Chondrocyte (in vitro differentiated cells): ENCODE measurements at places on chromosomes 16 and 17. TPM values are rescaled to one million over a fixed set of nuclear protein-coding genes. Genes with fewer than 3 reads are reported as not detected.

Gene FGF11
- 5.0 to 6.0 TPM (median 5.1 TPM) in 3 replicates for total RNA-seq

Gene EMC8
- 26.3 to 30.1 TPM (median 27.4 TPM) in 3 replicates for total RNA-seq

Gene CFAP97D1
- total RNA-seq, result not detected in 3 replicates

Gene RDM1
- total RNA-seq, result 0.35 TPM in 1 of 3 replicates, not detected in the others

Gene HAS3
- 0.92 to 1.5 TPM (median 1.4 TPM) in 3 replicates for total RNA-seq

Gene HBM
- total RNA-seq, result not detected in 3 replicates

DNA sequence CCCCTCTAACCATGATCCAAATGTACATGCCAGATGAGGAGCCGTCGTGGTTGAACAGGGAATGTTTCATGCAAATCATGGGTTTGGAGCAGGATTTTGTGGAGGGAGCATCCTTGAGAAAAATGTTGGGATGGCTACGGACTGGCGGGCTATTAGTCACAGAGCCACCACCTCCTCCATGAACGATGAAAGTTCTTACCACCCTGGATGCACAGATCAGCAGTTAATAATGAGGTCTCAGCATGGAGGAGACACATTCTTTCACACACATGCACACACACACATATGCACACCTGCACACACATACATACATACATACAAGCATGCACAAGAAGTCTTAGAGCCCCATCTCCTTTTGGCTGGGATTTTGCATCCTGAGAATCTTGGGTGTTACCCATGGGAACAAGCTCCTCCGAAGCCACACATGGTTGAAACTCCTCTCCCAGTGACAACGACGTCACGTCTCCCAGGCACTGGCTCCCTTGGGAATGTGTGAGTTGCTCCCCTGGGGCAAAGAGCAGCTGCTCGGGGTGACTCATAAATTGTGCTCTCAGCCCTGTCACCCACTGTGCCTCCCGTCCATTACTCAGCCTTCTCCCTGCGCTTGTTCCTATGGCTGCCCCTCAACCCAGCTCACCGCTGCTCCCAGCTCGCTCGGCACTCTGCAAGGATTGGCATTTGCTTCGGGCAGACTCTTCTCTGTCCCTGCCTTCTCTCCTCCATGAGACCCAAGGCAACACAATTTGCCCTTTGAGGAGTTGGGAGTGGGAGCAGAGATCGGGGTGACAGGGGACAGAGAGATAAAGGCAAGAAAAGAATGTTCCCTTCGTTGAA lies 344.6 kb downstream of the SOX9 start:
- DNase-seq, result no peak

DNA sequence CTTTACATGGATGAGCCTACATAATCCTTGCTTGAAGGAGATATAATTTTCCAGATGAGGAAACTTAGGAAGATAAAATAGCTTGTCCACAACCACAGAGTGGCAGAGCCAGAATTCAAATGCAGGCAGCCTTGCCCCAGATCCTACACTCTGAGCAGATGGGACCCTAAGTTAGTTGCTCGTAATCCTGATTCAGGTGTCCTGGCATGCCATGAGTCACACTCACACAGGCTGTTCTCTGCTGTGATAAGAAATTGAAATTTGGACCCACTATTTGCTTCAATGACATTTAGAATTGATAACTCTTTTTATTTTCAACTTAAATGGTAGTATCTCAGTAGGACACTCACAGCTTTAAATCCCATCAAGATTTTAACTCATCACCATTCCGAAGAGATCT lies 150.7 kb upstream of the CACNG5 start:
- no peak for DNase-seq

- DNase-seq, result peak; percentile 94
Observed at GRCh38 chr16:66751303-66751991, at the start of gene DYNC1LI2. Gene DYNC1LI2, minus strand, starts transcription at chr16:66751609. Its CDS starts 18 bp downstream, at chr16:66751591.

DNA sequence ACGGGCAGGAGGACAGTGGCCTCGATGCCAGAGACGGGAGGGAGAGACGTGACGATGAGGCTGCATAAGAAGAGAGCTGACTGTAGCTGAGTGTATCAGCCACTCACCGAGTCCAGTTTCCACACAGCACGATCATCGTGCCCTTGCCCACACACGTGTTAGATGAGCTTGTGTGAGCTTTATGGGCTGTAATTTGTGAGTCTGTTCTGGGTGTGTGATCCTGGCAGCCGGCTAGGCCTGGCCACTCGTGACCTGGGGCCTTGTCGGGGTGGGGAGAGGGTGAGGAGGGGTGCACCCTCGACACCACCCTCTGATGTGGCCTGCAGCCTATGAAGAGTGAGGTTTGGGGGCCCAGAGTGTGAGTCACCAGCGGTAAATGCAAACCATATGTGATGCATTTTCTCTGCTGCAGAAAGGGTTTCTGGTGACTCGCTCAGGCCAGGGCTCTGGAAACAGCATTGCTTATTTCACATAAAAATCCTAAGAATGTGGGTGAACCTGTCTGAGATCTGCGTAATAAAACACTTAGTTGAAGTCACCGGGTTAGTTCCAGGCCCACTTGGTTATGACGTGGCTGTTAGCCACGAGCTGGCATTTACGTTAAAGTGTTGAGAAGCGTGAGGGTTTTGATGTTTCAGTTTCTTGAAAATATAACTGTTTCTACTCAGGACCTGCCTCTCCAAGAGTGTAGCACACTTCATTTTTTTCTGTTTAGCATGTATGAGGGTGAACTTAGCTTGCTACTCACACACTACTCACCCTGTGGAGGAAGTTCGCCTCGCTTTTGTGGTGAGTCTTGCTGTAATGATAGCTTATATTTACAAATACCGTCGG lies 4.2 kb downstream of the METRNL start:
- DNase-seq, result no peak

DNA sequence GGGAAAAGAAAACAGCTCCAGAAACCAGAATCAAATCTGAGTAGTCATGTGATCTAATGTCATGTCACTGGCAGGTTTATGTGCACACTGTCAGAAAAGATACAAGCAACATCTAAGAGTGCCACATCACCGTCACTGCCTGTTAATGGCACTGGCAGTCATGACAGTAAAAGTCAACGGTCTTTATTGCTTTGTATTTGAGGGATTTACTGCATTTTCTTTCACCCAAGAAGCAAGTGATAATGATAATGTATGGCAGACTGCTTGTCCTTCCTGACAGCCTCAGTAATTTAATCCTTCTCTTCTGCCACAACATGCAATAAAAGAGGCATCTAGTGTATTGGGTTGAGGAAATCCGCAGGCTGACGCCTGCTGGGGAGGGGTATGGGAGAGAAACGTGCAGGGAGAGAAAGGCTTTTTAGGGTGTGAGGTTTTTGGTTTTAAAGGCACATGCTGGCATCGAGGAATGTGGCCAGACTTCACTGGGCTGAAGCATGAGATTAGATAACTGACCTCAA lies 92.4 kb downstream of the RPGRIP1L start:
- no peak for DNase-seq

GRCh38 chr17:59786536-59787319 lies 79.3 kb downstream of the VMP1 start:
- DNase-seq, result no peak

- peak; percentile 62 for DNase-seq
Observed at GRCh38 chr16:84459941-84460405, 44.5 kb downstream of the MEAK7 start.

- no peak for DNase-seq
Observed at GRCh38 chr17:57365420-57365819, 109.1 kb downstream of the MSI2 start.

DNA sequence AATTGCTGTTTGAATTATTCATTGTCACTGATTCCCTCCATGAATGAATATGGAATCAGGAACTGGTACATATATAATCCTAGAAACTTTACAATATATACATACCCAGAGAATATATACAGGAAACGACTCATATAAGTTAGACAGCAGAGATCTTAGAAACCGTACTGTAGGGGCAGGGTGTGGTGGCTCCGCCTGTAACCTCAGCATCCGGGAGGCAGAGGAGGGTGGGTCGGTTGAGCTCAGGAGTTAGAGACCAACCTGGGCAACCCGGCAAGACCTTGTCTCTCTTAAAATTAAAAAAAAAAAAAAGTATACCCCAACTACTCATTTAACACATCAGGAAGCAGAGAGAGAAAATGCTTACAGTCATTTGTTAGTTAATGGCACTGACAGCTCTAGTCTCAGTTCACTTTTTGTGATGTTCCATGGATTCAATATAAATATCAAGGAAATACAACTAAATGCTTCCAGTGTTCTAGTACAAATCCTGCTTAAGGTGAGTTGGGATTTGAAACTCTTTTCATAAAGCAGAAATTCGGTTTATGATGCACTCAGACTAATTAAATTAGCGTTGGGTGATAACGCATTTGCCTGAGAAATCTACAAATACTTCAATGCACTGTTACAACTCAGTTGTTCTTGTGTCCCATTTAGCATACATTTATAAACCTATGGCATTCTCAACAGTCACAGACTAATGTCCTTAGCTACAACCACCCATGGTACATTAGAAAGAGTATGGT lies 5.6 kb downstream of the GLG1 start:
- no peak for DNase-seq

DNA sequence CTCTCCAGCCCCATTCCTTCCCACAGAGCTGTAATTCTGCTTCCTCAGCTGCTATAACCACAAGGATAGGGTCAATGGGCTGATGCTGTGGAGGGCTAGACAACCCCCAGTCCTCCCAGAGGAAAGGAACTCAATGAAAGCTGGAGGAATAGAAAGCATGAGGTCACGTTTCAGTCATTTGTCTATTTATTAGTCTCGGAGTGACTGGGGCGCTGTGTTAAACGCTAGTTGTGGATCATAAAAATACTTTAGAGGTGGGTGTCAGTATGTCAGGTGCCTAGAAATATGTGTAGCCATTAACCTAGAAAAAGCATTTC lies 787 bp upstream of the CCL3L1 start:
- no peak for DNase-seq

DNA sequence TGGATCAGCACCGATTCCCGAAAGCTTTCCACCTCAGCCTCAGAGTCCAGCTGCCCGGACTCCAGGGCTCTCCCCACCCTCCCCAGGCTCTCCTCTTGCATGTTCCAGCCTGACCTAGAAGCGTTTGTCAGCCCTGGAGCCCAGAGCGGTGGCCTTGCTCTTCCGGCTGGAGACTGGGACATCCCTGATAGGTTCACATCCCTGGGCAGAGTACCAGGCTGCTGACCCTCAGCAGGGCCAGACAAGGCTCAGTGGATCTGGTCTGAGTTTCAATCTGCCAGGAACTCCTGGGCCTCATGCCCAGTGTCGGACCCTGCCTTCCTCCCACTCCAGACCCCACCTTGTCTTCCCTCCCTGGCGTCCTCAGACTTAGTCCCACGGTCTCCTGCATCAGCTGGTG lies 15.0 kb downstream of the CD300LG start:
- DNase-seq, result no peak

GRCh38 chr16:20396846-20397467 lies 7.6 kb downstream of the PDILT start:
- no peak for DNase-seq

GRCh38 chr17:60514053-60514452 lies 12.0 kb downstream of the APPBP2 start:
- no peak for DNase-seq

GRCh38 chr17:6392609-6393350 lies 42.1 kb downstream of the AIPL1 start:
- DNase-seq, result no peak

- no peak for DNase-seq
Observed at GRCh38 chr16:87178977-87179376, 138.2 kb downstream of the C16orf95 start.

GRCh38 chr16:85200471-85201278 lies 88.4 kb upstream of the CIBAR2 start:
- no peak for DNase-seq

DNA sequence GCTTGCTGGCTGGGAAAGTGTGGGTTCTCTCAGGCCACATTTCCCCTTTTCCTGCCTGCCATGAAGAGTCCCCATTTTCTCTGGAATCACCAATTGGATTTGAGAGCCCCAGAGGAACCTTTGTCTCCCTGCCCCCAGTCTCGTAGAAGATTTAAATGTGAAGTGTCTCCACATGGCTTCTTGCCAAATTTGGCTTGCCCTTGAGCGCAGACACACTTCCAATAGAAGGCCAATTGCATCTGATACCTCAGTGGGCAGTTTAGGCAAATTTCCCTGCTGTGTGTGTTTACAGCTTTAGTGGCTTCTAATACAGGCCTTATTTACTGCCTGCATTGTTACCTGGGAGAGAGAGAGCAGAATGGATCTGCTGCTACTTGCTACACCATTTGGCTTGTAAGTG lies 29.7 kb downstream of the CDK5R1 start:
- DNase-seq, result no peak

DNA sequence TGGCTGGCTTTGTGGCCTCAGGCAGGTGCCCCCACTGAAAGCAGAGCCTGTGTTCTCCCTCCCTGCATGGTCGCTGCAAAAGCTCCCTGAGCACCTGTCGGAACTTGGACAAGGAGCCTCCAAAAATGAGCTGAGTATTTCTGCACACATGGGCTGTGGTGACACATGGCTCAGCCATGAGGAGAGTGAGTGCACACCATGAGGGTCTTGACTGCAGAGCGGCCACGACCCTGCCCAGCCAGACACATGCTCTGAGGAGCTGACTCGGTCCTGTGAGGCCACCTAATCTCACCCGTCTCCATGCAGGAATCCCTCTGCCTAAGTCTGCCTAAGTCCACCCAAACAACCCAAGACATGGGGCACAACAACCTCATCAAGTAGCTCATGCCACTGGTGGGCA lies 128.9 kb downstream of the DYNLRB2 start:
- no peak for DNase-seq

DNA sequence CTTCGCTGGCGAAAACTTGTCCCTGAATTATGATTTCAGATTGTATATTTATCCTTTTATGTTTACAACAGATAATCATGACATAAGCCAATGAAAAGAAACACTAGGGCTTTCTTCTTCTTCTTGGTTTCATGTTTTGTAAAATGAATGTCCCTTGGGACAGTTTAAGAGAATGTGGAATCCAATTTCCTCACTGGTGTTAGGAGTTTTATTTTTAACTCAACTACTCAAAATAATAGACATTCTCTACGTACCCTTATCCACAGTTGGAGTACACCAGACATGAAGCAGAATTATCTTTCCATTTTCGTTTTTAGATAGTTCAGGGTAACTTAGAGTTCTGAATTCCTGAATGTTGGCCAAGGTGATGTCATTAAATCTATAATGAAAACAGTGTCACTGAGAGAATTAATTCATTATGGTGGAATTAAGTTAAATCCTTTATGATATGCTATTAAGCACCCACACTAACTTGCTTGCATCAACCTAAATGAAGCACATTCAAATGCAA lies 43.4 kb downstream of the IRX6 start:
- no peak for DNase-seq

DNA sequence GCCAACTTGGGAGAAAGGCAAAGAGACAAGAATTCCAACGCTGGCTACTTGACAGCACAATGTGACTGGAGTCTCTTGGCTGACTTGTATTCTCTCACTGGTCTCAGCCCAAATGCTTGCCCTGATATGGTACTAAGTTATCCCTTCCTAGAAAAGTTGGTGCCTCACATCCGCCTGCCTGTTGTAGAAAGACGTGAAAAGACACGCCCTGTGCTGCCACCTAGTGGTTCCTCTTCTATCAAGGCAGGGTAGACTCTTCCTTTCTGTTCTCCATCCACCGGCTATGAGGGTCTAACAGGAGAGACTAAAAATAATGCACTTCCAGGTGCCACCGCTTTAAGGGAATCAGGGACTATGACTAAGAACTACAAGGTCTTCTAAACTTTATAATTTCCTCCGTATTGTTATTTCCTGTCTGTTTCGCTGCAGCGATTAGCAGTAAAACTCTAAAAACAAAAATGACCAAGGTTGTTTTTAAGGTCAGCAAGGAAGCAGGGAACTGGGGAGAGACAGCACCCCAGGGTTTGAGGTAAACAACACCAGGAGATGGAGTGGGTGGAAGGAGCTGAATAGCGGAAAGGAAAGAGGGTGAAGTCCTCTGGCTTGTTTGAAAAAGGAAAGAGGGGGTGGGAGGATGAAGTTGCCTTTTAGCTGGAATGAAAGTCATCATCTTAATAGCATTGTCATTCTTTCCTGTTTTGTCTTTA lies 109.5 kb downstream of the YPEL2 start:
- DNase-seq, result no peak
